ENCODE measurements at places on chromosomes 11 and 22. TPM values are rescaled to one million over a fixed set of nuclear protein-coding genes. Genes with fewer than 3 reads are reported as not detected.

DNA sequence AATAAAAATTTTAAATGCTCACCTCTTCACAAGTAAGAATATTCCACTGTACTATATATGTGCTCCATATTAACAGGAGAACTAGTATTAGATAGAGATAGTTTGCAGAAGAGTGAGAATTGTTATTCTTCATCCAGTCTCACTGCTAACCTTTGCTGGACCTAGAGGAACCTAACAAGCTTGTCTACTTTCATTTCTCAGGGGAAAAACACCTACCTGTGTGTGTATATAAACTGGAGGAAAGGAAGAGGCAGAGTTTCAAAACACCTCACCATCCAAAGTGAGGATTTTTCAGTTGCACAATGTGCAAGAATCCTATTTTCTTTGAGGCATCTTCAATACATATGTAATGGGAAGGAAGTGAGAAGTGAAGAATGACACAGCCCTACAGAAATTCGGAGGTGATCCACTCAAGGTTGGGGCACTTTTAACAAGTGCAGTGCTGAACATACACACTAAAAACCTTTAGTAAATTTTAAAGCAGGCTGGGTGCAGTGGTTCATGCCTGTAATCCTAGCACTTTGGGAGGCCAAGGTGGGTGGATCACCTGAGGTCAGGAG is 52.4 kb downstream of the SYTL2 start:
- DNase-seq, result no peak

- DNase-seq, result peak; percentile 32
Measured at GRCh38 chr11:86735451-86736290, 63.3 kb upstream of the ME3 start.

- no peak for DNase-seq
Measured at GRCh38 chr11:104583857-104584256, 314.4 kb downstream of the CASP12 start.

DNA sequence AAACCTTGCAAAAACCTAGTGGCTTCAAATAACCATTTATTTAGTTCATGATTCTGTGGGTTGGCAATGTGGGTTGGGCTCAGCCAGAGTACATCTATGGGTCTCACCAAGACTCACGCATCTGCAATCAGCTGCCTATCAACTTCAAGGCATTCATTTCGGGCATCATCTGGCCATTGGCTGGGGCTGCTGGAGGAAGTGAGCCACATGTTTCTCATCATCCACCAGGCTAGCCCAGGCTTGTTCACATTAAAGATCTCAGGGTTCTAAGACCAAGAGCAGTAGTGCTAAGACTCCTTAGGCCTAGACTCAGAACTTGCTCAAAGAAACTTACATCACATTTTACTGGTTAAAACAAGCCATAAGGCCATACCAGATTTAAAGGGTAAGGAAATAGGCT is 478.9 kb upstream of the ARHGAP42 start:
- no peak for DNase-seq

DNA sequence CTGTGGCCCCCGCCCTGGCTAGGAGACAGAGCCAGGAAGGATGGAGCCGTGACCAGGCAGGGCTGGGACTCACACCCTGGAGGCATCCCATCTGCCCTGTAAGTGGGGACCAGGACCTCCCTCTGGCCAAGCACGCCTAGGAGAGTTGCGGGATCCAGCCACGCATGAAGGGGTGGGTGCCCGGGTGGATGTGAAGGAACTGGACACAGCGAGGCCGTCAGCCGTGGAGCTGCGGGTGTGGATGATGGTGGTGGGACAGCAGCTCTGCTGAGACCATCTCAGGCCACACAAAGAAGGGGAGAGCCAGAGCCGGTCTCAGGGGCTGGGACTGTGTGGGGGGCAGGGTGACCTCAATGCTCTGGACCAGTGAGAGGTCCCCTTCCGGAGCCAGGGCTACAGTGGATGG is 746.4 kb downstream of the BRD1 start:
- no peak for DNase-seq

Gene OR2AG2
- not detected for total RNA-seq

Gene TRIM64
- not detected for total RNA-seq

Gene ELFN2
- total RNA-seq, result 0.21 TPM
